ENCODE measurements at places on chromosomes 13 and 19. TPM values are rescaled to one million over a fixed set of nuclear protein-coding genes. Genes with fewer than 3 reads are reported as not detected.

GRCh38 chr19:15115762-15116615, 8.8 kb downstream of the SYDE1 start:
- peak; percentile 72 for DNase-seq

DNA sequence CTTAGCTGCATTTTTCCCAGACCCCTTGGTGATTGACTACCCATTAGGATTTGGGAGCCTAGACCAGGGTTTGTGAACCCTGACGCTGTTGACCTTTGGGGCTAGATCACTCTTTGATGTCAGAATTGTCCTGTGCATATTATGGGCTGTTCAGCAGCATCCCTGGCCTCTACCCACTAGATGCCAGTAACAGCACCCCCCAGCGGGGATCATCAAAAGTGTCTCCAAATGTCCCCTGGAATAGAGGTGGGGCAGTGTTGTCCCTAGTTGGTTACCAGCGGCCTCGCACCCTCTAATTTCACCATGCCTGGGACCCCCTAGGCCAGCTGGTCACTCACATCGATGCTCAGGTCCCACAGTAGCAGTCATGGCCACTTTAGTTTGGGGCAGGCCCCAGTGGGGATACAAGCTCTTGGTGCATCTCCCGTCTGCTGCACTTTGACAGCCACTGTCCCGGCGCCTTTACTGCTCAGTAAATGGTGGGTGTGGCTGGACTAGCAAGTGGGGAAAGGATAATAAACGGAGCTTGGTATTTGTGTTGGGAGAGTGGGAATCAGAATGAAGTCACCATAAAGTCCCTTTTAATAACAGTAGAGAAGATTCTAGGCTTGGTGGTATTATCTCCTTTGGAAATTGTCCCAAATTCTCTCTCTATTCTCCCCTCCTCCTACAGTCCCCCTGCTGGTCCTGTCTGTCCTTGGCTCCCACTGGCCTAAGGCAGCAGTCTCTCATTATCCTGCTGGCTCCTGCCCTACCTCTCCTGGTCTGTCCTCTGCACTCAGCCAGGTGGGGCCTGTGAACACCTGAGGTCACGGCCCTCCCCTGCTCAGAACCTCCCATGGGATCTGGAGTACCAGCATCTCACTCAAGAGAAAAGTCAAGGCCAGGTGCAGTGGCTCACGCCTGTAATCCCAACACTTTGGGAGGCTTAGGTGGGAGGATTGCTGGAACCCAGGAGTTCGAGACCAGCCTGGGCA, 80.6 kb downstream of the SIPA1L3 start:
- DNase-seq = no peak

GRCh38 chr19:8578642-8579265, 1.5 kb upstream of the MYO1F start:
- DNase-seq = peak; percentile 91

DNA sequence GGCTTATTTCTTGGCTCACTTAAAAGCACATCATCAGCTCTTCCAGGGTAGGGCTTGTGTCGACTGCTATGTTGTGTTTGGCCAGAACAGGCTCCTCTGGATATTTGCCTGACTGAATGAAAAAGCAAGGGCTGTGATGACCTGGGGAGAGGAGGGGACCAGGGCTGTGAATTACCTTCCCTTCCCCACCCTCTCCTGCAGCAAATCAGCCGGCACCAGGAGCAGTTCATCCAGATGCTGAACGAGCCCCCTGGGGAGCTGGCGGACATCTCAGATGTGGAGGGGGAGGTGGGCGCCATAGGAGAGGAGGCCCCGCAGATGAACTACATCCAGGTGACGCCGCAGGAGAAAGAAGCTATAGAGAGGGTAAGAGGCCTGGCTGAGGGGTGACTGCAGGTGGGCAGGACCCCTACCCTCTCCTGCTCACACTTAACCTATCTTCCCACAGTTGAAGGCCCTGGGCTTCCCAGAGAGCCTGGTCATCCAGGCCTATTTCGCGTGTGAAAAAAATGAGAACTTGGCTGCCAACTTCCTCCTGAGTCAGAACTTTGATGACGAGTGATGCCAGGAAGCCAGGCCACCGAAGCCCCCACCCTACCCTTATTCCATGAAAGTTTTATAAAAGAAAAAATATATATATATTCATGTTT, 4.4 kb downstream of the GADD45GIP1 start:
- peak; percentile 68 for DNase-seq

DNA sequence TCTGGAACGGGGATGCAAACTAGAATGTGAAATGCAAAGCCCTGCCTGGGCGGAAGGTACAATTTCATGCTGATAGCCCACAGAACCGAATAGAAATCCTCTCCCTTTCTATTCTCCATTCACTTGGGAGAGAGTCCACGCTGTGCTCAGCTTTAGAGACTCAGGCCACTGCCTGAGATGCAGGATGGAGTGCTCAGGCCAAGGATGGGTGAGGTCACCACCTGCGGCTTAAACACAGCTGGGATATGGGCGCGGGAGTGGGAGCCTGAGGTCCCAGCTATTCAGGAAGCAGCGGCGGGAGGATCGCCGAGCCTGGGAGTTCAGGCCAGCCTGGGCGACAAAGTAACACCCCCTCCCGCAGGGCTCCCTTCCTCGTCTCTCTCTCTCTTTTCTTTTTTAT, 446 bp upstream of the ZNF83 start:
- DNase-seq = peak; percentile 79

- no peak for DNase-seq
These were observed 3.0 kb upstream of the NDFIP2 start for GRCh38 chr13:79477968-79478367.

DNA sequence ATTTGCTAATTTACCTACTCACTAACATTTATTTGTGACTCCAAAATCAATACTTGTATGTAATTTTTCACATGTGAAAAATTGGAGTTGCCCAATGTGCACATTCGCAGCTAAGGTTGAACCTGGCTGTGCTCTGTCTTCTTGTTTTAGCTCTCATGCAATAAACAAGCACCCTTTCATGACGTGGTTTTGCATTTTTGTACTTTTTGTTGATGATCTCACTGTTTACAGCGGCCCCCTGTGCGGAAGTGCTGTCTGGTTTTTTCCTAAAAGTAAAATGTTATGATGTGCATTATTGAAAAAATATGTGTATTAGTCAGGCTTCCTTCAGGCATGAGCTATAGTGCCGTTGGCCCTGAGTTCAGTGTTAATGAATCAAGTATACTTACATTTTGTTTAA, 18.1 kb downstream of the DGKH start:
- no peak for DNase-seq

DNA sequence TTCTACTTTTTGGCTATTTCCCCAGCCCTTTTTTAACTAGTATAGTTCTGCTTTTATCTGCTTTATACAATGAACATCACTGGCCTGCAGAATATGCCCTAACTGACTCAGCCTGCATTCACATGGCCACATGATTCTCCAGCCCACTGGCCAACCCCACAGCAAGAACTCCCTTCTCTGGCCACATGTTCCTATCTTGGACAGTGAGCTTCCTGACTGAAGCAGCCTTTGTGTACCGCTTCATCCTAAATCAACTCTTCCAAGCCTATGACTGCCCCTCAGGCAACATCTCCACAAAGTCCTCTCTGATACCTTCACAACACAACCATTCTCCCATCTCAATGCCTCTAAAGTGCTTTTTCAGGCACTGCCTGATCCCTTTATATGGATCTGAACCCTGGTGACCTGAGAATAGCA, 214.1 kb downstream of the COL4A1 start:
- no peak for DNase-seq

DNA sequence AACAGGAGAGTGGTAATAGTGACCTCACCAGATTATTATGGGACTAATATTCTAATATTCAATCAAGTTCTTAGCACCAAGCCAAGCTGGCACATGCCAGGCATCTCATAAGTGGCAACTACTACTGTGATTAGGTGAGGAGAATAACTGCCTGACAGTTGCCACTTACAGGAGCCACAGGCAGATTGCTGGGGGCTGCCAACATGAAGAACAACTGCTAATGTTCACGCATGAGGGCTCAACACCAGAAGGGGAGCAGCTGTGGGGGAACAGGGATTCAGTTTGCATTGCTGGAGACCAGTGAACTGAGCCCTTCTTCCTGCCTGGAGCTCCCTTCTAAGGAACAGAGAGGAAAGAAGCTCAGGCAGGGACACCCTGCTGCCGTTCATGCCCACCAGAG, 504.5 kb downstream of the FOXO1 start:
- DNase-seq = no peak

- no peak for DNase-seq
These were observed 3.9 kb upstream of the IL12RB1 start for GRCh38 chr19:18090545-18091216.

GRCh38 chr13:49444524-49445395, 686 bp downstream of the SETDB2 start:
- DNase-seq = no peak

Gene PRTN3
- total RNA-seq = not detected

Gene ZNF154
- 2.3 TPM for total RNA-seq
